ENCODE measurements at places on chromosomes 5 and 9. TPM values are rescaled to one million over a fixed set of nuclear protein-coding genes. Genes with fewer than 3 reads are reported as not detected.

PRRX2 gene
- 2.7 TPM for polyA plus RNA-seq

N4BP3 gene
- 0.15 TPM for polyA plus RNA-seq

PGM5 gene
- polyA plus RNA-seq, result not detected

DNA sequence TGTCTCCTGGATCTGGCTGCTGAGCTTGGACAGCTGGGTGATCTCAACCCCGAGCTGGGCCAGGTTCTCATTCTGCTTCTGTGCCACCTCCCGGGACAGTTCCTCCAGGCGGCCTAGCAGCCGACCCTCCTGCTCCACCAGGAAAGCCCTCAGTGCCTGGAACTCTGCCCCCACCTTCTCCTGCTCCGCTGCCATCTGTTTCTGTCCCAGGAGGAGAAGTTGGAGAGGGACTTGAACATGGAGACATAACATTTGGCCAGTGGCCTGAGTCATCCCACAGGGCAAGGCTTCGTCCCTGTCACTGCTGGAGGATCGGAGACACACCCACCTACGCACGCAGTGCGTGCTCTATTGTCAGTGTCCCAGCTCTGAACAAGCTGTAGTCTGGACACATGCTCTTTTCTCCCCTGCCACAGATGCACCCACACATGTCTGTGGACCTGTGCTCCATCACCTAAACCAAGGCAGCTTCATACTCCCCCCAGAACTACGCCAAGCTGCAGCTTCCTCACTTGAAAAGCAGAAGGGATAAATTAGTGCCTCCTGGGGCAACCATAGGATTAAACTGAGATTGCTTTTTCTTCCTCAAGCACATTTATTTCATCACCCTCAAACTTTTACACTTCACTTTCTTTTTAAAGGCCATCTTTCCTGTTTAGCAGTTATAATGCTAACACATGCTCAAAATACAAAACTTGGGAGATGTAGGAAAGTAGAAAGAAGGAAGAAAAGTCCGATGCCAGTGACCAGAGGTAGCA lies 4.9 kb downstream of the TRIM7 start:
- no peak for DNase-seq

DNA sequence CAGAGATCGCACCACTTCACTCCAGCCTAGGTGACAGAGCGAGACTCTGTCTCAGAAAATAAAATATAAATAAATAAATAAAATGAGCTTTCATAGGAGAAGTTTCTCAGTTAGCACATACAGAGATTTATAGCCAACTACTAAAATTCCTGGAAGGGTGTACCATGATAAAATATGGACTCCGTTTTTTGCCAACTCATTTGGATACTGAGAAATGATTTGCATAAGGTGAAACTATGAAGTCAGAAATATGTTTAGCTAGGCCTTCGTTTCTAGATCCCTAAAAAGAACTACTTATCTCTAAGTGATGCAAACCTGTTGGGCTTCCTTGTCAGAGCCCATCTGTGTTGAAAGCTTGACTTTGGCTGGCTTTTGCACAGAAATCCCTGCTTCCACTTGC lies 56.9 kb upstream of the SLC1A1 start:
- DNase-seq, result no peak

DNA sequence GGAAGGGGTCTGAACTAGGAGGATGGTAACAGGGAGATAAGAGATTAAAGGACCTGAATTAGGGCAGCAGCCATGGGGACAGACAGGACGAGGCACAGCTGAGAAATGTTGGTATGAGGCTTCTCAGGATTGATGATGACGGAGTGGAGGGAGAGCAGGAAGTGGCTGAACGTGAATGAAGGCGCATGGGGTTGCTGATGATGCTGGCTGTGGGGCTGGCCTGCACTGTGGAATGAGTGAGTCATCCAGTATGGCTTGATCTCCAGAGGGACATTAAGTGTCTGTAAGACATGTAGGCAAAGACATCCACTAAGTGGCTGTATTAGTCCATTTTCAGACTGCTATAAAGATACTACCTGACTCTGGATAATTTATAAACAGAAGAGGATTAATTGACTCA lies 256.4 kb downstream of the ICE1 start:
- DNase-seq, result peak; percentile 6

DNA sequence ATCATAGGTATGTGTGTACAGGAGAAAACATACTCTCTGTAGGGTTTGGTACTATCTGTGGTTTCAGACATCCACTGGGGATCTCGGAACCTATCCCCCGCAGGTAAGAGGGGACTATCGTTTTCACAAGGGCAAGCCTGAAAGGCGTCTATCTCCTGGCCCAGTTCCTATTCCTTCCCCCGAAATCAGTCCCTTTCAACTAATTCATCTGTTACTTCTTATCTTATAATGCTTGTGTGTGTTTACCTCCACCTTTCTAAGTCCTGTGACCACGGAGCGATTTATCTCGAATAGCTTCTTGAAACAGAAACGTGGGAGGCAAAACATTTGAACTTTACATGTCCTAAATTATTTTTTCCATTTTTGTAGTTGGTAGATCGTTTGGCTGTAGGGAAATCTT lies 11.4 kb downstream of the ABO start:
- no peak for DNase-seq

DNA sequence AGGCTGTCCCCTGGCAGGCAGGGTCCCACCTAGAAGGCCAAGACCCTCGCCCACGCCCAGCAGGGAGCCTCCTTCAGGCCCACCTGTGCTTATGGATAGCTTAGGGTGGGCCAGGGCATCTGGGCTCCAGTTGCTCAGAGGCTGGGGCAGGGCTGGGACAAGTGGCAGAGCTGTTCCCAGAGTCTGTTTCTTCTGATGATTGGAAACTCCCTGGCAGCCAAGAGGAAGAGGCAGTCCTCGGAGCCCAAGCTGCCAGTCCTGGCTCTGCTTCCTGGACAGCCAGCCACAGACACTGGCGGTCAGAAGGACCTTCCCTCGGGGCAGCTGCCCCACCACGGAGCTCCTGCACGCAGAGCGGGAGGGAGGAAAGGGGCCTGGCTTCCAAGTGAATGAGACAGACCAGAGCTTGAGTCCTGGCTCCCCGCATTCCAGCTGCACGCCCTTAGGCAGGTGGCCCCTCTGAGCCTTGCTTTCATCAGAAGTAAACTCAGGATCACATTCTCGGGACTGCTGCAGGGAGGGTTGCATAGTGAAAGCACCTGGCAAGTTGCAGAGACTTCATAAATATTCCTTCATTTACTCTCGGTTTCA lies 37.9 kb upstream of the GABRP start:
- DNase-seq, result no peak

DNA sequence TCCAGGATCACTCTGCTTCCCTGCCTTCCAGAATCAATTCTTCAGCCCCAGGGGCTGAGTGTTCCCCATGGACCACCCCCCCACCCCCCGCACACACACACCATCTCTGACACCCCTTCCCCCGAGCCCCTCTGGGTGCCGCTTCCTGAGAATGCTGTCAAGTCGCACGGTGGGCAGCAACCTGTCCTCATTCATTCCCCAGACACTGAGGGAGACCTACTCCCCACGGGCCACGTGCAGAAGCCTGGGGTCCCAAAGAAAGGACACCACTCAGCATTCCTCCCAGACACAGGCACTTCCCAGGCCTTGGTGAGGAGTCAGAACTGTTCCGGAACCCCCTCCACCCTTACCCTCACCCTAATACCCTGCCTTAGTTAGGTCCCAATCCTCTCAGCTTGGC lies 12.8 kb downstream of the CPLX2 start:
- no peak for DNase-seq

- no peak for DNase-seq
Measured at GRCh38 chr5:117060099-117060498, 485.5 kb upstream of the SEMA6A start.

DNA sequence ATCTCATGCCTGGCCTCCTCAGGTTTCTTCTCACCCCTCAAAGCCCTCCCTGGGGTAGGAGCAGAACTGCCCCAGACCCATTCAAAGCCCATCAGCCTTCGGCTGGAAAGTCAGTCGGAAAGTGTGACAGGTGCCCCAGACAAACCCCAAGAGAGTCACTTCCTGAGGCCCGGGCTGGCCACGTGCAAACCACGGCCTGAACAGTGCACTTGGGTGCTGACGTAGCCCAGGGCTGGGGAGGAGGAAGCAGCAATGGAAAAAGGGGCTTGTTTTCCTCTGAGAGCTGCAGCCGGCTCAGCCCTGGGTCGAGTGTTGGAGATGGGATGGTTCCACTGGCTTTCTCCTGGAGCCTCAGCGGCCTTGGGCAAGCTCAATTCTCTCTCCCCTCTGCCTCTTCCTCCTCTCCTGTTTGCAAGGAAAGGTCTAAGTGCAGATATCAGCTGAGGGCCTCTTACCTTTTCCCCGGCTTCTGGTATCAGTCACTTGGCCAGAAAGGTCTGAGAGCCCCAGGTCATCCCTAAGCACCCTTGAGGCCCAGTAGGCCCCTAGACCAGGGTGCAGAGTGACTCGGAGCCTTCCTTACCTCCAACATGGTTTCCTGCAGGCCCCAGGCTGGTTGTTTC lies 5.9 kb upstream of the EGR1 start:
- no peak for DNase-seq

- DNase-seq, result no peak
Measured at GRCh38 chr5:78760770-78761169, 112.2 kb upstream of the LHFPL2 start.
